ENCODE measurements at places on chromosomes 7 and 10.
A peak's percentile ranks its signal among the peaks of the same experiment; 100 is the strongest.

- no peak for DNase-seq
These were observed 64.4 kb downstream of the RAPGEF5 start for GRCh38 chr7:22292531-22292930.

- no peak for DNase-seq
These were observed 10.0 kb downstream of the KLF6 start for GRCh38 chr10:3774814-3775695.

GRCh38 chr10:97475936-97476594, 22.2 kb downstream of the MMS19 start:
- DNase-seq: no peak

GRCh38 chr10:24748214-24748613, 24.5 kb upstream of the ARHGAP21 start:
- no peak for DNase-seq

GRCh38 chr10:101444058-101444898, 90.3 kb downstream of the BTRC start:
- peak; percentile 56 for DNase-seq

DNA sequence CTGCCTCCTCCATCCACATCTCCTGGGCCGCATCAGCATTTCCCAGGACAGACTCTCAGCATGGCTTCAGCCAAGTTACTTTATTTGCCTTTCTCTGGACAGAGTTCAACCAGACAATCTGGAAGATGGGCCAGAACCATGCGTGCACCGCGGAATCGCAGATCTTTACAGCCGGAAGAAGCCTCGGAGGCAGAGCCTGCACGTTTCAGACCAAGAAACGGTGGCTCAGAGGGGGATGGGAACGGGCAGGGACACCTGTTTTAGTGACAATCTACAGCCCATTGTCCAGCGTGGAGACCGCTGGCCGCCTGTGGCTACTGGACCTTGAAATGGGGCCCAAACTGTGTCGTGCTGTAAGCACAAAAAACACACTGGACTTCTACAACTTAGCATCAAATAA, 3.5 kb downstream of the VIPR2 start:
- DNase-seq: no peak

GRCh38 chr10:49109669-49110340, 5.5 kb downstream of the VSTM4 start:
- no peak for DNase-seq

- DNase-seq: no peak
These were observed 72.6 kb downstream of the EPDR1 start for GRCh38 chr7:37993060-37993501.

DNA sequence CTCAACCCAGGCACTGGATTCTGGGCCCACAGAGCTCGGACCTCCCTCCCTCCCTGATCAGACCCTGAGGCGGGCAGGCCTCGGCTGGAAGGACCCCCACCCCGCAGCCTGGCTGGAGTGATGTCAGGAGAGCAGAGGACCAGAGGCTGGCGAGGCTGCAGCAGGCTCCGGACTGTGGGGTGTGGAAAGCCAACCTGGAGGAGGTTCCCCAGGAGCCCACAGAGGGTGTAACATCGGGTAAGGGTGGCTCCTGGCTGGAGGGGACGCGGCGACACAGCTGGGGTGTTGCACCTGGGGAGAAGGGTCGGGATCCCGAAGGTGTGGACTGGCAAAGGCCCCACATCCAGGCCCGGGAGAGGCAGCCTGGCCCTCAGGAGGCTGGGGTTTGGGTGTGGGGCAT, 8.9 kb upstream of the MICALL2 start:
- DNase-seq: no peak

DNA sequence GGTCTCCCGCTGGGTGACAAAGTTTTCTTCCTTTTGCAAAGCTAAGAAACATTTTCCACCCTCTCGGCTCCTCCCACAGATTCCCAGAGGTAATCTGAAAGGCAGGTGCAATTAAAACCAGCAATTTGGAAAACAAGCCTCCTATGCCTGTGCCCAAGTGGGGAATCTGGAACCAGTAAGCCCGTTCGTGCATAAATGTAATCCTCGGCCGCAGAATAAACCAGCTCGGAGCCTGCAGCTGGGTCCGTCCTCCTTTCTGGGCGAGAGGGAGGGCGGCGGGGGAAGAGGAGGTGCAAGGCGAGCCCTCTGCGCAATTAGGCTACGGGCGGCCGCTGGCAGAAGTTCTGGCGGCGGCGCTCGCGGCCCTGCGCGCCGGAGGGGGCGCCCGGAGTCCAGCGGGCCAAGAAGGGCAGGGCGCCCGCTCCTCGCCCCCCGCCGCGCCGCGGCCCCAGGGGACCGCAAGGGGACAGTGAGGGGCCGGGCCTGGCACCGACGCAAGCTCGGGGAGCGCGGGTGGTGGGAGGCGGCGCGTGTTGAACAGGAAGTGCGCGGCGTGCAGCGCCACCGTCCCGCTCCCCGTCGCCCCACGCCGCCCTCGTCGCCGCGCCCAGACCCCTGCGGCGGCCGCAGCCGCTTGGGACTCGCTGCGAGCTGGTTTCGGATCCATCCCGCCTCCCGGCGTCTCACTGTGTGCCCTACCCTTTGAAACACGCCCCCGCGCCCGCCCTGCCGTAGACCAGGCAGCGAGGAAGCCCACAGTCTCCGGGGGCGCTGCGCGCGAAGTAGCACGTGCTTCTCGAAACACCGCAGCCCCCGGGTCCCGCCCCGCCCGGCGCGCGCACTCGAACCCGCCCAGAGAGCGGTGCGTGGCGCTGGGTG, at the start of gene PRKAG2:
PRKAG2 (minus strand) TSS at position 217 of the 879 bp plus-strand sequence. CDS start 495 bp downstream, outside the sequence.
- DNase-seq: peak; percentile 43

- no peak for DNase-seq
These were observed 43.2 kb upstream of the PRLHR start for GRCh38 chr10:118638680-118639079.

DNA sequence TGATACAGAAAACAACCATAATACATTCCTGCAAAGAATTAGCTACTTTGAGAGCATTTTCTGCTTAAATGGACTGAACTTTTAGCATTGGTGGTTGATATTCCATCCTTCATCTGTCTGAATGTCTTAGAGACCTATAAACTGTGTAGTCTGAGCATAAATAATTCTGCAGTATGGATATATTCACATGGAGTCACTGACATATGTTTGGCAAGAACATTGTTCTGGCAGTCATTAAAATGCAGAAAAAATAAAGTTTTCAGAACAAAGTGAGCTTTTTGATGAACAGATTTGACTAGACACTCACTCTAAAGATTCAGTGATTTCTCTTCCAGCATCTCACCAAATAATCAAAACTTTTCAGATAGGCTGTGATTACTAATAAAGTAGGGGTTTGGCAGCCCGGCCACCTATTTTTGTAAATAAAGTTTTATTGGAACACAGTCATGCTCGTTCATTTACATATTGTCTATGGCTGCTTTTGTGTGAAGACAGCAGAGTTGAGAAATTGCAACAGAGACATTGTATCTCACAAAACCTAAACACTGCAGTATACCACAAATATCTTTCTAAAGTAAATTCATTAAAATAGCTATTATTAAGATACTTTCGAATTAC, 44.1 kb upstream of the RAPGEF5 start:
- DNase-seq: no peak

DNA sequence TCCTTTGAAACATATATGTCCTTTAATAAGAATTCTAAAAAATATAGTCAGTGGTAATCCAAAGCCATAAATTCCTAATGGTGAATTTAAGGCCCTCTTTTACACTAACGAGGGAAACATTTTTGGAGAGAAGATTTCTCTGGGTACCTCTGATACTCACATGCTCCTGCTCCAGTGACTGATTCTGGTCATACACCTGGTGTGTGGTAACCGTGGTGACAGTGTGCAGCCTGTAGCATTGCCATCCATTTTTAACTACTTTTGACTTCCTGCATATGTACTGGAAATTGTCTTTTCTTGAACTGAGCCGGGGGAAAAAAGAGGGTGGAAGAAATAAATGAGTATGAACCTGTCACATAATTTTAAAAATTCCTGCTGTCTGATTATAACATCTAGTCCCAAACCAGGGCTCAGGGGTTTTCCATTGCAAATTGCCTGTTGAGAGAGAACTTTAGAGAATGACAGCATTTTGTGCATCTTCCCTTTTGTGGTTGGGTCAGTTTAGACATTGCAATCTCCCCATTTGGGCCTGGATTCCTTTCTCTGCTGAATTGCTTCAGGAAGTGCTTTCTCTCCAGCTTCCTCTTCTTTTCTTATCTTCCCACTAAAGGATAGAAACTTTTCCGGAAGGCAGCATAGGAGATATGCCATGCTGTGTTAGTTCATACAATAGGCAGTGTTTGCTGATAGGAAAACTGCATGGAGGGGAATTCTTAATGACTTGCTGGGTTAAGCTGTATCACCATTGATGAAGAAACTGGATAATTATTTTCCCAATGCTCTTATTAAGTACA, 125.5 kb downstream of the GRM3 start:
- no peak for DNase-seq

GRCh38 chr7:155756322-155756721, 55.9 kb downstream of the SHH start:
- no peak for DNase-seq

DNA sequence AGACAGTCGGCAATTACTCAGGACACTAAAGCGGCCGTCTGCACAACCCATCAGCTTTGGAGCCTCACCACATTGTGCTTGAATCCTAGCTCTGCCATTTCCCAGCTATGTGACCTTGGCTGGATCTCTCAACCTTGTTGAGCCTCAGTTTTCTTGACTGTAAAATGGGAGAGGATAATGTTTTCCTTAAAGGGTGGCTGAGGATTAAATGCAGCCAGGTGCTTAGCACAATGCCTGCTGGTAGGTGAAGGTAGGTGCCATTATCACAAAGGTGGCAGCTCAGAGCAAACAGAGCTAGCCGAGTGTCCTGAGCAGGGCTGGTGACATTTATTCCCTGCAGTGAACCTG, 508.5 kb upstream of the ZMIZ1 start:
- DNase-seq: no peak

DNA sequence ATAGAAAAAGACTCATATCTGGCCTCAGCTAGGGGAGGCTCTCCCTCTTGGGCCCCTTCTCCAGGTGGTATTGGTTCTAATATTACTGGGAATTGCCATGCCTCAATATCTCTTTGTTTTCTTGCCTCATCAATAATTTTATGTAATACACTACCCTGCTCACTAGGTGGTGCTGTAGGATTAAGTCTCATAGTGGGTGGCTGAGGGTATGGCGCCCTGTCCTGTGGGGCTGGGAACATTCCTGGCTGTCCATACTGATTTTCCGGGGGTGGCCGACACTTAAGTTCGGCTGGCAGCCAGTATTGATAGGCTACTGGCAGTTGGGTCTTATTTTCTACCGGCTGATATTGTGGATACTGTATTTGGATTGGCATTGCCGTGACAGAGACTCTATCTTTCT, 9.0 kb upstream of the TAS2R3 start:
- no peak for DNase-seq

GRCh38 chr7:93622036-93623033, 47.8 kb upstream of the CALCR start:
- peak; percentile 11 for DNase-seq

GRCh38 chr10:65911151-65911835, 1014.5 kb upstream of the LRRTM3 start:
- no peak for DNase-seq

DNA sequence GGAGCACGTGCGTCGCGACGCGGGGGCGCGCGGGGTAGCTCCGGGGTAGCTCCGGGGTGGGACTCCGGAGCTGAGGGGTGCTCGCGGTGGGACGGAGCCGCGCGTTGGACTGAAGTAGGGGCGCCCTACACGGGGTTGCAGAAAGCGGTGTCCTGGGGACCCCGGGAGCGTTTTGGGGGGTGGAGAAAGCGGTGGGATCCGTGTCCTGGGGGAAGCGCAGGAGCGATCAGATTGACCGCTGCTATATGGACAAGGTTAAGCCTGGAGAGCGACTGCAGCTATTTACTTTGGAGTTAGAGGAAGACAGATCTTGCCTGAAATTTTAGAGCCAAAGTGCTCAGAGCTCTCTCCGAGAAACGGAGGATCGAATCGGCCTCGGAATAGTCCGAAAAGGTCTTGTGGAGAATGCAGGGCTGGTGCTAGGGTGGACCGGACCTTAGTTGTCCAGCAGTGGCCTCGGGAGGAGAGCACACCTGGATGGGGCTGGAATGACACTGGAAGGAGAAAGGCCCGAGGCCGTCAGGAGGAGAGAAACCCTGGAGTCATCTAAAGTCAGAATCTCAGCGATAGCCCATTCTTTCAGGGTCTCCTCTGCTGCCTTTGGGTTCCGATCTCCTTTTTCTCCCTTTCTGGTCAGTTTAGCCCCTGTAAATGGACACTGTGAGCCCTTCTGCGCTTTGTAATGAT, 564 bp downstream of the PDSS1 start:
- no peak for DNase-seq

GRCh38 chr10:62121187-62121530, 147.5 kb downstream of the RTKN2 start:
- no peak for DNase-seq

DNA sequence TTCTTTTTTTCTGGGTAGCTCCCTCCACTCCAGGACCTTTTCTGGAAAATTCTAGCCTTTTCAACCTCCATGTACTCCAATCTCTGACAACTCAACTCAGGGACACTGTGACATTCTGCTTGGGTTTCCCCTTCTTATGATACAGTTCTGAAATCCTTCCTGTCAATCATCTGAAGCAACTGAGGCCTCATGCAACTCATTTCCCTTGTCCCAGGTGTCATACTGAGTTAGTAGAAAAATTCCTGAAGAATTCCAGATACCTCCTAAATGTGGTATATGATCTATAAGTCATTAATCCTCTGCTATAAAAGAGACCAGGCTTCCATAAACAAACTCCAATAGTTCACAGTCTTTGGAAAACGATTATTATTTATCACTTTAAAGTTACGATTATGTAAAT, 43.0 kb upstream of the MYO3A start:
- DNase-seq: no peak

- DNase-seq: no peak
These were observed 70.6 kb downstream of the STK17A start for GRCh38 chr7:43653466-43653865.

DNA sequence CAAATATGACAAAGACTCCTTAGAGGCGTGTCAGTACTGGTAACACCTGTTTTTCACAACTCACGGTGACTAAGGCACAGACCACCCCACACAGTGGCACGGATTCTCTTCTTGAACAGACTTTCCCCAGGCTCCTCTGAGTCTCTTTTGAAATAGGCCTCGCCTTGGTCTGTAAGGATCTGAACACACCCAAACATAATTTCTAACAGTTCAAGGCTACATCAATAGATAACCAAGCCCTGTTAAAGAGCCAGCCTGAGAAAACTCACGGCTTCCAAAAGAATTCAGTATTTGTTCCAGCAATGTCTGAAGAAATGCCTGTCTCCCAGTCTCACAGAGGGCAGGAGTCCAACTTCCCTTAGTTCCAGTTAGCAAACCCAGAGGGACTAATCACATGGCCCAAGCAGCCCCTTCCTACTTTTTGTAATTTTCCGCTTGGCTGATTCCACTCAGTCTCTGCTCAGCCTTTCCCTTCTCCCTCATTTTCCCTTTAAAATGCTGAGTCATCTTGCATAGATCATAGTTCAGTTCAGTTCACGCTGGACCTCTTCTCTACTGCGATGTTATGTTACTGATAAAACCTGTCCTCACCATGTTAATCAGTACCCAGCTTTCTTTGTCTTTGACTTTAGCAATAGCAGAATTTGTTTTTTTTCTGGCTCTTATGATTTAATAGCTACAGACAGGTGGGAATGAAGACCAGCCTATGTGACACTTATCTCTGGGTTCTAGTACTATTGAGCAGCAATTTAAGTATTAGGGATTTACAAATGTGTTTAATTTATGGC, 22.6 kb upstream of the AKR1C3 start:
- DNase-seq: no peak

Data from NCI-H1694 (cell line).